ENCODE measurements at places on chromosomes 2 and 18.

DNA sequence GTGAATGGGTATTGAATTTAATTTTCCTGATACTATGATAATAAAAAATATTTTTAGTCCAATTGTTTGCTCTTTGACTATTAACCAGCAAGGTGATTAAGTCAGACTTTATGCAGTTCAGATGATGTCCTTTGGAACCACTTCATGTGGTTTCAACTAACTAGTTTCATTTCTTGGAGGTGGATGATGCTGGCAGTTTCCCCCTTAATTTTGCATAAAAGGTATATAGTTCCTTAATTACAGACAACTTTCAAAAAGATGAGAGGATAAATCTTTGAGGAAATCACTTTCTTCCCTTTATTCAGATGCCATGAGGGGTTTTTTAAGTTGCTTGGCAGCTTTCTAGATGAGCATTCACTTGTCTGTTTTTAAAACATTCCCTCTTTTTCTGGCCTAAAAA lies 223.1 kb downstream of the PHLPP1 start:
- peak; percentile 27 for DNase-seq

- no peak for DNase-seq
Measured at GRCh38 chr2:208319391-208319790, 53.3 kb downstream of the PIKFYVE start.

- DNase-seq: no peak
Measured at GRCh38 chr2:20103530-20103929, 52.1 kb upstream of the LAPTM4A start.

DNA sequence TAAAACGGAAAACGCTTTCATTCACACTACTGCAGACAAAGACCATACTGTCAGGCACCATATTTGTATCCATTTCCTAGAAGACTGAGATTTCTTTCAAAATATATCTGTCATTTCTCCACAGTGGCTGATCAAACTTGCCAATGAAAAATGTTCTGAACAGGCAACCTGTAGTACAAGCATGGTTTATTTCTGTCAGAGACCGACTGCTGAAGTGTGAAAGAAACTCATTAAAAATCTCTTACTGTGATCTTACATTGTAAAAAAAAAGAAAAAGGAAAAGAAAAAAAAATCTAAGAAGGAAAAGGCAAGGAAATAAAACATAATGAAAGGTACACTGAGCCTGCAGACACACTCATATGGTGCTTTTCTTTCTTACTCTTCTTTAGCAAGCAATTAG lies 184.5 kb downstream of the STK39 start:
- no peak for DNase-seq

- no peak for DNase-seq
Measured at GRCh38 chr18:2706903-2707302, 51.4 kb downstream of the SMCHD1 start.

DNA sequence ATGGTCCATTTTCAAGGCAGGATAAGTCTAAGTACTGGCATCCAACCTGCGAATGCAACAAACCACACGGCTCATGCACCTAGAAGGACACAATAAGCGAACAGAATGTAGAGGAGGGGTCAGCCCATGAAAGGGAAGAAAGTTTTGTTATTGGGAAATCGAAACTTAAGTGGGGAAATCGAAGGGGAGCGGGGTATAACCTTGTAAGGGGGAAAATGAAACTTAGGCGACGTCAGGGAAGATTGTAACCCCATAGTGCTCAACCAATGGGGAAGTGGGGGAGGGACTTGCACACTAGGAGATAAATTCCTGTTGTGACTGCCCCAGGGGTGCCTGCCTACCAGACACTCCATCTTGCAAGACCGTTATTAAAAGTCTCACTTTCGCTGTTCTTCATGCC lies 15.6 kb upstream of the OTOF start:
- no peak for DNase-seq

DNA sequence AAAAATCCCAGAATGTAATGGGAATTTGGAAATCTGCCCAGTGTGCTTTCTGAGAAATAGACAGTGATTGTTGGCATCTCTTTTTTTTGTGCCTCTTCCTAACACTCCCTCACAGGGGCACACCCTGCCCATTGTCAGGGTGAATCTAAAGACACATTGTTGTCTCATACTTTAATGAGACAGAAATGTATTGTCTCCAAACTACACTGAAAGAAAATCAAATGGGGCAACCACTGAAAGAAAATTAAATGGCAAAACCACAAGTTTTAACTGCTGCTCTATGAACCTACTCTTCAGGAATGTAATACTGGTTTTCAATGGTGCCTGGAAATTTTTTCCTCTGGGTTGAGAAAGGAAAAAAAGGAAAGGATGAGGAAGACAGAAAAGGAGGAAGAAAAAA lies 43.2 kb upstream of the GLS start:
- no peak for DNase-seq

DNA sequence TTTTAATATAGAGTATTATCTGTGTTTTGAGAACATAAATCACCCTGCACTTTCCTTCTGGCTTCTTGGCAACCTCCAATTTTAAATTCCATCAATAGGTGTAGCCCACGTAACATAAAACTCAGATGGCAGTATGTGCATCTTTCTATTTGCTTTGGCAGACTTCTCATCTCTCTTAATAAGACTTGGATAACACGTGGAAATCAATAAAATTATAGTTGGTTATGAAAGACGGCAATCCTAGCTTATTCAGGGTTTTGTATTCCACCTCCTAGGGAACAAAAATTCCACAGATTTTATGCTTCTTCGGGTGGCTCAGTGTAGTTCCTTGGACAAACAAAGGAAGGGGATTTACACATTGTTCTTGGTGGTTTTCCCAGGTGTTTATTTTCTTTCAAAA lies 299.3 kb downstream of the RND3 start:
- DNase-seq: no peak

DNA sequence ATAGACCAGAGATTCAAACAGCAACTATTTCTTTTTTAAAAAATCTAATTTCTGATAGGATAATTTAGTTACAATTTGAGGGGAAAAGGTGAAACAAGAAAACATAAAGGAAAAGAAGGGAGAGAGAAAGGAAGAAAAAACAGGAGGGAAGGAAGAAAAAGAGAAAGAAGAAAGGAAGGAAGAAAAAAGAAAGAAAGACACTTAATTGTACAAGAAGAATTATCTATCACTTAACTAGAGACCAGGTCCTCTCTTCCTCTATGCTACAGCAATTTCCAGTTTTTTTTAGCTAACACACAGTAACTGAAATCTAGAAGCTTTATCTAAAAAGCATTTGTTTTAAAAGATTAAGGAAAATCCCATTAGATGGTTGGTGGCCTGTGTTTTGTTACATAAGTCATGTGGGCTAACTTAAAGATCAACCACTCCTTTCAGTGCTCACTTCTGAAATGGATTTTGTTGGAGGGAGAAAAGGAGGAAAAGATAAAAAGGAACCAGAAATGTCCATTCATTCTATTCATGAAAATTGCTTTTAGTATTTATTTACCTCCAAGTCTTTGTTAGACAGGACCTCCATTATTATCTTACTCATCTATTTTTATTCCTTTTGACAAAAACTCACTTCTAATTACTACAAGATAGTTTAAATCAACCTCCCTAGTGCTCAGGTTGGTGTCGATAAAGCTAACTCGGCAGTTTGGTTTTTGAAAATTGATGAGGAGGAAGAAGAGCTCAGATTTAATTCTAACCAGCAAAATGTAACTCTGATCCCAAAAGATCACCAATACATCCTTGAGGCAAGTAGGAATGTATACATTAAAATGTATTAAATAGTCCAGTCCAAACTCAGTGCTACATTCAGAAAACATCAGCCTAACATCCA lies 251.5 kb upstream of the FN1 start:
- DNase-seq: no peak
